ENCODE measurements at places on chromosomes 12 and 14. TPM values are rescaled to one million over a fixed set of nuclear protein-coding genes. Genes with fewer than 3 reads are reported as not detected.

Gene OASL
- total RNA-seq = 0.82 TPM

- H3K4me1 ChIP-seq = no peaks in the 10 kb centered on the region
- no peak overlapping the region for H3K27ac ChIP-seq
- no peak for DNase-seq
- H3K36me3 ChIP-seq = no peaks in the 10 kb centered on the region
Observed at GRCh38 chr12:59431266-59431665, 164.6 kb upstream of the SLC16A7 start.

- no peaks in the 10 kb centered on the region for H3K27me3 ChIP-seq
- DNase-seq = no peak
- no peaks in the 10 kb centered on the region for H3K4me1 ChIP-seq
Observed at GRCh38 chr12:26782372-26783130, 50.4 kb downstream of the ITPR2 start.

DNA sequence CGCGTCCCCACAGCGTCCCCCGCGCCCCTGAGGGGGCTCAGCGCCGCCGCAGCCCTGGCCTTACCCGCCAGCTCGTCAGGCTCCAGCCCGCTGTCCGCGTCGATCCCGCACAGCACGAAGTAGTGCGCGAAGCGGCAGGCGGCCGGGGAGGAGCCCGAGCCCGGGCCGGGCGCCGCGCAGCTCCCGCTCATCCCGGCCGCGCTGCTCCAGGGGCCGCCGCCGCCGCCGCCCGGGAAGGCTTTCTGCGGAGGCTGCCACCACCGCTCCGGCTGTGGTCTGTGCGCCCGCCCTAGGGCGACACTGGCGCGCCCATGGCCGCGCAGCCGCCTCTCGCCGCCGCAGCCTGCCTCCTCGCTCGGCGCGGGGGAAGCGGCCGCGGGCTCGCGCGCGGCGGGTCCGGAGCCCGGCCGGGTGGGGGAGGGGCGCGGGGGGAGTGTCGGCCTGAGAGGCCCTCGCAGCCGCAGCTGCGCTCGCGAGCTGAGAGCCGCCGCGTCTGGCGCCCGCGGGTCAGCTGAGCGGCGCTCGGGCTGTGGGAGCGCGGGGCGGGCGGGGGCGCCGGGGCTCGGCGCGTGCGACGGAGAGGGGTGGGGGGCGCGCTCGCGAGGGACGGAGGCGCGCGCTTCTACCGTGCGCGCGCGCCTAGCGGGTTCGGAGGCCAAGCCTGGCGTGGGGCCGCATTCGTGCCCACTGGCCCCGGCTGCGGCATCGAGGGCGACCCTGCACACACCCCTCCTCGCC is at the start of gene DENND5B:
TSS of gene DENND5B (minus strand) at position 495 of the 738 bp plus-strand sequence. CDS start at position 191, 304 bp downstream.
- no peaks in the 10 kb centered on the region for H3K27me3 ChIP-seq
- H3K4me1 ChIP-seq = no peaks in the 10 kb centered on the region
- H3K4me3 ChIP-seq = peak within 1 kb of the TSS; percentile 55
- H3K27ac ChIP-seq = peak within 1 kb of the TSS; percentile 97
- DNase-seq = peak; percentile 80

- H3K27me3 ChIP-seq = no peaks in the 10 kb centered on the region
- H3K4me3 ChIP-seq = no peak overlapping the region
- H3K4me1 ChIP-seq = no peaks in the 10 kb centered on the region
- no peaks in the 10 kb centered on the region for H3K36me3 ChIP-seq
- no peak for DNase-seq
Observed at GRCh38 chr12:15620741-15621539, 168.2 kb downstream of the EPS8 start.
